Osteoblast (primary cell): ENCODE measurements at places on chromosomes 3 and 15.

DNA sequence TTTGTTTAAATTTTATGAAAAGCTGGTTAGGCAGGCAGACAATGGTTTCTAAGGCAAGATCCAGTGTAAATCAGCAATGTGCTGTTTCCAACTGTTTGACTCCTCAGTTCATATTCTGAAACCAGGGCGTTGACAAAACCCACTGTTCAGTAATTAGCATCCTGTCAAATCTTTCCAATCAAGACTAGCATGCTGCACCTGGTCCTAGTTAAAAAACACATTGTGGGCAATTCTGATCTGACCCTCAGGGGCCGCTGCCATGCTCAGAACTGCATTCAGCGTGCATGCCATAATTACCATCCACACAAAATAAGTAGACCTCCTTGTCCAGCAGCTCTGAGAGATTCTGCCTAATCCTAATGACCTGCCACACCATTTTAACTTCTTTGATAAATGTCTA, 20.9 kb upstream of the RBP1 start:
- H3K4me1 ChIP-seq = no peaks in the 10 kb centered on the region
- DNase-seq = no peak
- H3K4me3 ChIP-seq = no peak overlapping the region
- no peaks in the 10 kb centered on the region for H3K36me3 ChIP-seq
- no peak overlapping the region for H3K27ac ChIP-seq

DNA sequence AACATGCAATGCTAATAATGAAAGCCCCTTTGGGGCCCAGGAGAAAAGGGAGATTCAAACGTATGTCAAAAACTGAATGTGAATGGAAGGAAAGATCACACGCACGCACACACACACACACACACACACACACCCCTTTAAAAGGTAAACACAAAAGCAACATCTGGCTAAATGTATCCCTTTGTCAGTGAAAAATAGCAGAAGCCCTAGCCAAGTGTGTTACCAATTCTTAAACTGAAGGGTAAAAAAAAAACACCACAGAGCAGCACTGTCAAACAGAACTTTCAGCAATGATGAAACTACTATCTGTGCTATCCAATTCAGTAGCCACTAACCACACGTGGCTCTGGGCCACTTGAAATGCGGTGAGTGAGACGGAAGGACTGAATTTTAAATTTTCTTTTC, 4.9 kb downstream of the RFTN1 start:
- H3K4me3 ChIP-seq = no peak overlapping the region
- no peak overlapping the region for H3K27ac ChIP-seq
- no peaks in the 10 kb centered on the region for H3K27me3 ChIP-seq

DNA sequence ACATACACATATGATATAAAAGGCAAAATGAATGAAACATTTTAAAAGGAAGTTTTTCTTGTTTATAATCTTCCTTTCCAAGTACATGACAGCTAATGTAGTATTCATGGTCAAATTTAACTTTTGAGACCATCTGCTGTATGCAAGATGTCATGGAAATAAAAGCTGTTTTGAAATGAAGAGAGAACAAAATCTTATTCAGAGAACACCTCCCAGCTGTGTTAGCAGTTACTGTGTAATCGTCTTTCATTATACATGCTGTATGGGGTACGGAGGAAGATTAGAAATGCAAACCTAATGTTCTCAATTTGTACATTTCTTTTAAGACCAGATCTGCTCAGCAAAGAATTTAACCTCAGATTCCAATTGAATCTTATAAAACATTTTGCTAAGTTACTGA, 1182.3 kb downstream of the OTOL1 start:
- H3K4me3 ChIP-seq = no peak overlapping the region
- H3K27ac ChIP-seq = no peak overlapping the region
- DNase-seq = no peak
- no peaks in the 10 kb centered on the region for H3K27me3 ChIP-seq
- H3K4me1 ChIP-seq = no peaks in the 10 kb centered on the region

- H3K36me3 ChIP-seq = no peaks in the 10 kb centered on the region
- H3K27ac ChIP-seq = no peak overlapping the region
- H3K4me3 ChIP-seq = no peak overlapping the region
- DNase-seq = no peak
Measured at GRCh38 chr3:40720341-40720740, 195.6 kb downstream of the ZNF621 start.

GRCh38 chr3:153927107-153927506, 194.1 kb upstream of the ARHGEF26 start:
- no peak for DNase-seq
- no peaks in the 10 kb centered on the region for H3K27me3 ChIP-seq
- H3K27ac ChIP-seq = no peak overlapping the region
- no peaks in the 10 kb centered on the region for H3K36me3 ChIP-seq

DNA sequence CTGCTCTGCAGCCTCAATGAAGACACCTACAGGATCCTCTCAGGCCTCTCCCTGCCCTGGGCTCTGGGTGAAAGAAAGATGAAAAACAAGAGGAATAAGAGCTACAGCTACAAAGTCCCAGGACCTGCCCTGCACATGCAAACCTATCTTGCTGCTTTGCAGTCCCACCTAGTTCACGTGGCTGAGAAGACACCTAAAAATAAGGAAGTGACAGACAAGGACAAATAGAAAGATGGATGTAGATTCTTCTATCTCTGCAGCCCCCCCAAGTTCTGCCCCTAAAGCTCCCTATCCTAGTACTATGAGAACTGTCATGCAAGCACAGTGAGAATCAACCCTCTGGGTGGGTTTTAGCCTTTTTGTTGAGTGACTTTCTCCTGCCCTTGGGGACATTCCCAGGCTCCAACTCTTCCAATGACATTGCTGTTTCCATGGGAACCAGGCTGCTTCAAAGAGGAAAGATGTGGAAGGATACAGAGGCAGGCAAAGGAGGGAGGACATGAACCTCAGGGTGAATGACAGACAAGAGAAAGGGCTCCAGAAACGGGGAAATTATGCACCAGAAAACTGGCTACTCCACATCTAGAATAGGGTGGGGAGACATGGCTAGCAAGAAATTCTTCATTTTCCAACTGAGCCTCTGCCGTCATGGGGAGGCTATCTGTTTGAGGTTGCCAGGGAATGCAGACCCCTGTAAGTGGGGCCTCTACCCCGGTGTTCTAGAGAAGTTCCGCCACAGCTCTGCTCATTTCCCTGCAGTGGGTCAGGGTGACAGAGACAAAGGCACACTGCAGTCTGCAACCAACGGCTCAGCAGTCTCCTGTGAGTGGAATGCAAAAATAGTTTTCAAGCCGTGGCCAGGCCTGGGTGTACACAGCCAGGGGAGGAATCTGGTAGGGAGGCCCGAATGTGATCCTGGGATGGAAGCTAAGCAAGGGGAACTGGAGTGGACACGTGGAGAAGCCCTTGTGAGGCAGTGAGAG, 5.2 kb downstream of the CSPG5 start:
- H3K27ac ChIP-seq = no peak overlapping the region
- H3K4me1 ChIP-seq = no peaks in the 10 kb centered on the region
- H3K27me3 ChIP-seq = peaks cover 40% of the 10 kb centered on the region
- no peaks in the 10 kb centered on the region for H3K36me3 ChIP-seq
- H3K4me3 ChIP-seq = no peak overlapping the region

DNA sequence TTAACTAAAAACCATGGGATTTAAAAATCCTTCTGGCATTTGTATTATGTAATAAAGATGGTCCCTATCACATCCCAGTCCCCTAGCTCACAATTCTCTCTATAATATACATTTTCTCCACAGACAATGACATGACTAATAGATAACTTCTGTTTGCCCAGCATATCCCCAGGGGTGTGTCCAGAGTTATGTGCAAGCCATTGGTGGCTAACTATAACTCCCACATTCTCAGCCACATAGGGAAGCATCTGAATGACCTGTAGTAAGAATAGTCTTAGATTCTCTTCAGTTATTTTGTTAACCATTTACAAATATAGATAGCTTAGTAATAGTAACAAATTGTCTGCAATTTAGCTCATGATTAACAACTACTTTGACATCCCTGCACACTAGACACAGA, 52.2 kb upstream of the RBSN start:
- H3K4me3 ChIP-seq = no peak overlapping the region
- DNase-seq = no peak
- H3K27me3 ChIP-seq = peaks cover 38% of the 10 kb centered on the region

DNA sequence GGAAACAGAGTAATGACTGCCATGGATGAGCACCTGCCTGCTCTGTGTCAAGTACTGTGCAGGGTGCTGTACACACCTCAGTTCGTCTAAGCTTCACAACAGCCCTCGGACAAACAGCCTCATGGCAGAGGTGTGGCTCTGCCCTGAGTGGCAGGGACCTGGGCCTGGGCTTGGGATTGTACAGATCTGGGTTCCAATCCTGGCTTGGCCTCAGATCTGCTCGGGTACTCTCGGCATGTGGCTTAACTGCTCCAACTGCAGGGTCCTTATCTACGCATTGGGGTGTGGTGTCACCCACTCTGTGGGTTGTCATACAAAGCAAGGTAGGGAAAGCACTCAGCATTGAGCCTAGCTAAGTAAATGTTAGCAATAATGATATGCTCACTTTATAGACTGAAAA, 46.6 kb upstream of the SEC13 start:
- peaks cover 31% of the 10 kb centered on the region for H3K4me1 ChIP-seq
- no peaks in the 10 kb centered on the region for H3K36me3 ChIP-seq
- H3K4me3 ChIP-seq = no peak overlapping the region
- H3K27ac ChIP-seq = peak overlapping the region; percentile 82
- no peaks in the 10 kb centered on the region for H3K27me3 ChIP-seq
- DNase-seq = no peak

- H3K27ac ChIP-seq = no peak overlapping the region
- no peak for DNase-seq
Measured at GRCh38 chr3:101976473-101976872, 127.2 kb downstream of the NFKBIZ start.

- no peaks in the 10 kb centered on the region for H3K27me3 ChIP-seq
- no peaks in the 10 kb centered on the region for H3K36me3 ChIP-seq
- no peaks in the 10 kb centered on the region for H3K4me1 ChIP-seq
- no peak overlapping the region for H3K4me3 ChIP-seq
- no peak for DNase-seq
- no peak overlapping the region for H3K27ac ChIP-seq
Measured at GRCh38 chr3:57029383-57029782, 31.1 kb upstream of the SPATA12 start.

DNA sequence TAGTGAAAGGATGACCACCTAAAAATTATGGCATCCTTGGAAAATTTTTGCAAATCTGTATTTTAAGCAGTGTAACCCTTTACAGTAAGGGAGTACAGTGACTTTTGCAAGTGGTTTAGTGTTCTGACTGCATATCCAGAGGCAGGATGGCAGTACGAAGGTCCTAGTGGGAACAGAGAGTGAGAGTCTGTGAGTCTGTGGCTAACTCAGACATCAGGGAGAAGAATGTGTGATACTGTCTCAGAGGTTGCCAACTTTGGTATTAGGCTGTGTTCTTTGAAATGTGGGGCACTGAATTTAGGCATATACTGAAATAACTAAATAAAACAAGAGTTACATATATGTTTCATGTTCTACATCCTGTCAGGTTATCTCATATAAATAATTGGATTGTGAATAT, 25.7 kb downstream of the PRKCI start:
- no peaks in the 10 kb centered on the region for H3K27me3 ChIP-seq
- no peak overlapping the region for H3K27ac ChIP-seq
- H3K4me3 ChIP-seq = no peak overlapping the region
- H3K4me1 ChIP-seq = no peaks in the 10 kb centered on the region

DNA sequence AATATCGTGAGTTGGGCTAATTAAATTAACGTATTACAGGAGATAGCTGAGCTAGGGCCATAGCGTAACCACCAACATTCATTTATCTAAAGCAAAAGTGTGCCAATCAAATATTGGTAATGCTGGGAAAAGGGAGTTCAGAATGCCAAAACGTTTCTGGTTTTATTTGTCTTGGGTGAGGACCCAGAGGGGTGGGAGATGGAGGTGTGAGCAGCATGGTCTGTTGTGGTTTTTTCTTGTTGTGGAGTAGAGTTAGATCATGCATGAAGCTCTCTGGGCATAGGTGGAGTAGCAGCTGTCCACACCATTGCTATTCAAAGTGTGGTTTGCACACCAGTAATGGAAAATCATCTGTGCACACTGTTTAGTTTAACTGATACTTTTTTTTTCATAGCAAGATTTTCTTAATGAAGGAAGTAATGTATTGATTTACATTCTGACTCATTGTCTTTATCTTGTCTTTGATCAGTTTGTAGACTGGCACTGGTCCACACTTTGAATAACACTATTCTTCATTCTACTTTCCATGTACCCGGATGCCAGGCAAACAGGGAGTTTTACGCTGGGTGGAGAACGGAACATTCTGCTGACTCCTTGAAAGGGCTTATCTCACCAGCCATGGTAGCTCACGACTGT, 50.8 kb upstream of the CRTC3 start:
- DNase-seq = no peak
- peaks cover 73% of the 10 kb centered on the region for H3K36me3 ChIP-seq
- no peak overlapping the region for H3K27ac ChIP-seq
- no peaks in the 10 kb centered on the region for H3K27me3 ChIP-seq

DNA sequence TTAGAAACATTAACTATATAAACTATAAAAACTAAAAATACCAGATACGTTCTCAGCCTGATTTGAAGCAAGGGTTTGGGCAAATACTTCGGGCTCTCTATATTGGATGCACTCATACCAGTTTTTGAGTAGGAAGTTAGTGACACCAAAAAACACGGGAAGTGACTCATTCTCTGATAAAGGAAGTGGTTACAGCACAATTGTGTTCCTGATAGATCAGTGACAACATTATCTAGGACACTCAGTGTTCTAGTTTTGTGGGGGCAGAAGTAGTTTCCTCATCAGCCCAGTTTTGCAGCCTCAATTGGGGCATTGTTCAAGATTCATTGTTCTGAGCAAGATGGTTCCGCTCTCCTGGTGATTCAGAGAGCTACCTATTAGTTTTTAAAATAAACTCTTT, 469.6 kb upstream of the DPPA4 start:
- no peak overlapping the region for H3K27ac ChIP-seq
- no peaks in the 10 kb centered on the region for H3K36me3 ChIP-seq
- DNase-seq = no peak
- H3K27me3 ChIP-seq = no peaks in the 10 kb centered on the region
- no peak overlapping the region for H3K4me3 ChIP-seq
- no peaks in the 10 kb centered on the region for H3K4me1 ChIP-seq

DNA sequence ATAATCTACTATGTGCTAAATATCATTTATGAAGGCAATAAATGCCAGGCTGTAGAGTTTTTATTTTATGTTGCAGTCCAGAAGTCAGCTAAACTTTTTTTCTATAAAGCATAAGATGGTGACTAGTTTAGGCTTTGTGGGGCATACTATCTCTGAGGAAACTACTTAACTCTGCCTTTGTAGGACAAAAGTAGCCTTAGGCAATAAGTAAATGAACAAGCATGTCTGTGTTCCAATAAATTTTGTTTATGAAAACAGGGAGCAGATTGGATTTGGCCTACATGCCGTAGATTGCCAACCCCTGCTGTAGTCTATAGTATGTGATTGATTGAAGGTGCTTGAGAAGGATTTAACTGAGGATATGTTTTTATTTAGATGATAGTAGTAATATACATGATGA, 502.5 kb upstream of the NAALADL2 start:
- H3K4me1 ChIP-seq = no peaks in the 10 kb centered on the region
- no peak overlapping the region for H3K27ac ChIP-seq
- H3K27me3 ChIP-seq = no peaks in the 10 kb centered on the region
- no peak overlapping the region for H3K4me3 ChIP-seq
- DNase-seq = no peak
- no peaks in the 10 kb centered on the region for H3K36me3 ChIP-seq
